Esophagus muscularis mucosa (tissue), 4 donors: ENCODE measurements at places on chromosomes 11 and 22. TPM values are rescaled to one million over a fixed set of nuclear protein-coding genes. Genes with fewer than 3 reads are reported as not detected.

DNA sequence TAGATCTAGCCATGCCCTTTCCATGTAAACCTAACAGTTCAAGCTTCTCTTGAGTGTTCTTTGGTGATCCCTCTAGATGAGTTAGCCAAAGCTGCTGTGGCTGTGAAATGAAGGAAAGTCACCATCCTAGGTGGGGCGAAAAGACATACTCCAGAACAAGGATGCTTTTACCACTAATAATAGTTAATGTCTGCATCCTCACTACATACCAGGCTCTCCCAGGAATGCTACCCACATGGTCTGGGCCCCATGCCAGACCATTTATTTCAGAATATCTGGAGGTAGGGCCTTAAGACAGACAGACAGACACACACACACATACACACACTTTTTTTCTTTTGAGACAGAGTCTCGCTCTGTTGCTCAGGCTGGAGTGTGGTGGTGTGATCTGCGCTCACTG is 14.7 kb downstream of the ABTB2 start:
- H3K27me3 ChIP-seq = no peaks in the 10 kb centered on the region
- peak overlapping the region; percentile 78 for H3K27ac ChIP-seq
- no peak for DNase-seq

Gene TRAF6
- 10.3 TPM for total RNA-seq

DNA sequence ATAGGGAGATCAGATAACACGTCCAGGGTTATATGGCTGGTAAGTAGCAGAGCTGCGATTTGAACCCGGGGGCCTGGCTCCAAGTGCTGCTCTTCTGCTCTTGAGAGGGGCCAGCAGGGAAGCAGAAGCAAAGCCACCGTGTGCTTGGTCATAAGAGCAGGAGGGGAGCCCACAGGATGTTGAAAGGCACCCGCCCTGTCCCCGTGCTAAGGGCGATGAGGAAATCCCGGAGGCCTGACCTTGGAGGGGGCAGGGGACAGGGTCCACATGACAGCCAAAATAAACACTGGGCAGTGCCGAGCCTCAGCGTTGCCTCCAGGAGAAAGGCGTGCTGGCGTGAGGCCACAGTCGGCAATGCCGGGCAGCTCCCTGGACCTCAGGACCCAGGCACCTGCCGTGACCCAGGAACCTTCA is 28.8 kb downstream of the TOM1 start:
- H3K27me3 ChIP-seq = no peaks in the 10 kb centered on the region
- H3K27ac ChIP-seq = no peak overlapping the region
- no peak overlapping the region for H3K4me3 ChIP-seq
- no peak for DNase-seq

DNA sequence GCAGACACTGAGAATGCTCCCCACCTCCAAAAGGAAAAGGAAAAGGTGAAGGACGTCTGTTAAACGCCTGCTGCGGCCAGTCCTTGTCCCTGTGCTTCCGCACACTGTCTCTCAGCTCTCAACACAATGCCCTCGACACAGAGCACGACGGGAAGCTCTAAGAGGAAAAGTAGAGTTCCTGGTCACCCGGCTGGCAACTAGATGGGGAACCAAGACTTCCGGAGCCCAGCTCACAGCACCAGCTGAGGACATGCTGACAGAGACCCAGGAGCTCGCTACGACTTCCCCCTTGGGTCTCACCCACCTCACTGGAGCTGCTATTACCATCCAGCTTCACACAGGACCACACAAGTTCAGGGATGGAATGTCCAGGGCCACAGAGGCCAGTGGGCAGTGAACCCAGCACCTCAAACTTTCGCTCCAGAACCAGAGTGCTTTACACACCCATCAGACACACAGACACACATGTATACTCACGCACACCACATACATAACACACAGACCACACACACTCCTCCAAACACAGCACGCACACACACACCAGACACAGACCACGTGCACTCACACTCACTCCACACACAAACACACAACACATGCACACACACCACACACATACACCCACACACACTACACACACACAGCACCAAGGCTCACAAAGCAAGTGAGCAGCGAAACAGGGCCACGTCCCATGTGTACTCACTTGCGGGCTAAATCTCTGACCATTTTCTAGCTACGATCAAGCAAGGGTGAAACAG is 9.6 kb downstream of the SULT4A1 start:
- no peak for DNase-seq
- H3K4me1 ChIP-seq = no peaks in the 10 kb centered on the region
- no peaks in the 10 kb centered on the region for H3K36me3 ChIP-seq
- no peak overlapping the region for H3K4me3 ChIP-seq
- H3K27me3 ChIP-seq = no peaks in the 10 kb centered on the region
- no peak overlapping the region for H3K27ac ChIP-seq

Gene CREB3L1
- 4.9 TPM for total RNA-seq

Gene MMP8
- 1.3 TPM for total RNA-seq

- no peaks in the 10 kb centered on the region for H3K27me3 ChIP-seq
- no peaks in the 10 kb centered on the region for H3K4me1 ChIP-seq
- H3K4me3 ChIP-seq = no peak overlapping the region
- DNase-seq = no peak
Measured at GRCh38 chr11:20221566-20221965, 61.3 kb upstream of the DBX1 start.

DNA sequence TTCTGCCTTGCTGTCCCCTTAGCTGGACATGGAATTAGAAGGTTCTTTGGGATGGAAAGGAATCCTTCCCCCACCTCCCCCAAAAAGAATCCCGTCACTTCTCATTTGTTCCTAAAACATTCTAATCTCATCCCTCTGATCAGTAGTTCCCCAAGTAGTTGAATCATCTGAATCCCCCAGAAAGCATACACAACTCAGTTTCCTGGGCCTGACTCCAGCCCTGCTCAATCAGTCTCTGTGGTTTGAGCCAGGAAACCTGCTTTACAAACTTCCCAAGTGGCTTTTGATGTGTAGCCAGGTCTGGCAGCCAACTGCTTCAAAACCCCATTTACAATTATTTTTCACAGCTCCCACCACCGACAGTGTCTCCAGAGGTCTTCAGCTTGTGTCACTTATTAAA is 20.2 kb downstream of the C22orf31 start:
- peaks cover 28% of the 10 kb centered on the region for H3K36me3 ChIP-seq
- H3K27ac ChIP-seq = no peak overlapping the region
- DNase-seq = no peak
- H3K27me3 ChIP-seq = no peaks in the 10 kb centered on the region
- H3K4me3 ChIP-seq = no peak overlapping the region

DNA sequence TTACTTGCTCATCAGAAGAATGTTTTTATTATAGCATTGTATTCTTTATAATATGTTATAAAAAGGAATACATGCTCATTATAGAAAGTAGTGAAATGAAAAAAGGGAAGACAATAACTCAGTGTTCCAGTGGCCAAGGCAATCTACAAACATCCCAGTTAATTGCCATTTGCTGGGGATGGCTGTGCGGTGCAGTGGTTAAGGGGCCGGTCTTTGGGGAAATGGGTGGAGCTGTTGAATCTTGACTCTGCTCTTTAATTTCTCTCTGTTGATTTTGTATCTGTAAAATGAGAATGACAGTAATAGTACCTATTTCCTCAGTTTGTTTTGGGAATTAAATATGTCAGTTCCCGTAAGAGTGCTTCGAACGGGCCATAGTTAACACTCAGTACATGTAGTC is 212.7 kb upstream of the TBCEL start:
- H3K4me3 ChIP-seq = no peak overlapping the region
- no peaks in the 10 kb centered on the region for H3K4me1 ChIP-seq
- H3K27ac ChIP-seq = no peak overlapping the region
- no peaks in the 10 kb centered on the region for H3K27me3 ChIP-seq

Gene PRR33
- total RNA-seq = not detected

- DNase-seq = no peak
- H3K4me1 ChIP-seq = peaks cover 13% of the 10 kb centered on the region
- H3K27ac ChIP-seq = peak overlapping the region; percentile 41
- no peaks in the 10 kb centered on the region for H3K27me3 ChIP-seq
Measured at GRCh38 chr11:35030716-35031213, 108.2 kb upstream of the CD44 start.

Gene NXF1
- 38.6 TPM for total RNA-seq

DNA sequence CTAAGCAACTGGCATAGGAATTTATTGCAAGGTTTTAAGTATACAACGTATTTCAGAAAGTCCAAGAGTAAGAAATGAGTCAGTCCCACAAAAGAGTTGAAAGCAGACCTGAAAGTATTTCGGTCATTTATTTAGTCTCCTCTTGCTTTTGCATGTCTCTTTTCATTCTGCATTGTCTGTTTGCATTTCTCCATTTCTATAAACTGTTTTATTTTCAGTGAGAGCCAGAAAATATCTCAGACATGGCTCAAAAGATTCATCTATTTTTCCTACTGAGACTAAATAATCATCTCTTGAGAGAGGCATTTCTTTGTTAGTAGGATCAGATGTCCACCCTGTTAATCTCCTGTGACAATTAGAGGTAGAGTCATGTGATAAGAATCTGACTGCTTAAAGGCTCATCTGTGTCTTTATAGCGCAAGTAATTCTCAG is 219.1 kb upstream of the CCDC179 start:
- H3K27ac ChIP-seq = no peak overlapping the region
- no peak overlapping the region for H3K4me3 ChIP-seq
- no peaks in the 10 kb centered on the region for H3K36me3 ChIP-seq
- no peaks in the 10 kb centered on the region for H3K27me3 ChIP-seq
- H3K4me1 ChIP-seq = no peaks in the 10 kb centered on the region
